ENCODE measurements at places on chromosomes 16 and 17. TPM values are rescaled to one million over a fixed set of nuclear protein-coding genes. Genes with fewer than 3 reads are reported as not detected.

SMPD3 gene
- not detected for total RNA-seq

MAF gene
- total RNA-seq, result 4.1 TPM

ECI1 gene
- total RNA-seq, result 77.1 TPM

ABCA6 gene
- not detected for total RNA-seq

SLC5A2 gene
- not detected for total RNA-seq

TBC1D28 gene
- total RNA-seq, result not detected

KRT31 gene
- not detected for total RNA-seq

MYH8 gene
- not detected for total RNA-seq

MYH3 gene
- total RNA-seq, result 2.0 TPM

PRSS8 gene
- total RNA-seq, result 79.3 TPM

RNF222 gene
- total RNA-seq, result not detected

TAC4 gene
- 1.6 TPM for total RNA-seq

LAT gene
- 3.0 TPM for total RNA-seq
